HFF-Myc (cell line): ENCODE measurements at places on chromosomes 3 and 15.

GRCh38 chr3:62503516-62503915 is 130.2 kb upstream of the FEZF2 start:
- DNase-seq, result no peak

GRCh38 chr3:49470714-49471420 is 800 bp downstream of the DAG1 start:
- no peak for DNase-seq

DNA sequence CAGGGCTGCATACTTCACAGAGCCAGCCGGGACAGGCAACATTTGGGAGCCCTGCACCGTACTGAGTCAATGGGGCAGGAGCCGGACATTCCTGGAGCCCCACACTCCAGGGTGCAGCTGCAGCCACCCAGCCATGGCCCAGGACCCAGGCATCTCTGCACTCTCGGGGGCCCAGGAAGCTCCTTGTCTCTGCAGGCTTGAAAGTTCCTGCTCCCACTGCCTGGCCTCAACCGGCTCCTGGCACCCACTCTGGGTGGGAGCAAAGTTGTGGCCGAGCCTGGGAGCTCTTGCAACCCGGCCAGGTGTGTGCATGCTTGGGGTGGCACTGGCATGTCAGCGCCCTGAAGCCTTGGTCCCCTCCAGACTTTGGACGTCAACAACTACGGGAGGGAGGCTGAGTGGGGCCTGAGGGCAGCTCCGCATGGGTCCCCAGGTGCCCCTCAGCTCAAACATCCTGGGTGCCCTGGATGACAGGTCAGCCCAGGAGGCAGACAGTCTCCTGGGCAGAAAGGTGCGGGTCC is 833.5 kb upstream of the CADM2 start:
- no peak for DNase-seq

DNA sequence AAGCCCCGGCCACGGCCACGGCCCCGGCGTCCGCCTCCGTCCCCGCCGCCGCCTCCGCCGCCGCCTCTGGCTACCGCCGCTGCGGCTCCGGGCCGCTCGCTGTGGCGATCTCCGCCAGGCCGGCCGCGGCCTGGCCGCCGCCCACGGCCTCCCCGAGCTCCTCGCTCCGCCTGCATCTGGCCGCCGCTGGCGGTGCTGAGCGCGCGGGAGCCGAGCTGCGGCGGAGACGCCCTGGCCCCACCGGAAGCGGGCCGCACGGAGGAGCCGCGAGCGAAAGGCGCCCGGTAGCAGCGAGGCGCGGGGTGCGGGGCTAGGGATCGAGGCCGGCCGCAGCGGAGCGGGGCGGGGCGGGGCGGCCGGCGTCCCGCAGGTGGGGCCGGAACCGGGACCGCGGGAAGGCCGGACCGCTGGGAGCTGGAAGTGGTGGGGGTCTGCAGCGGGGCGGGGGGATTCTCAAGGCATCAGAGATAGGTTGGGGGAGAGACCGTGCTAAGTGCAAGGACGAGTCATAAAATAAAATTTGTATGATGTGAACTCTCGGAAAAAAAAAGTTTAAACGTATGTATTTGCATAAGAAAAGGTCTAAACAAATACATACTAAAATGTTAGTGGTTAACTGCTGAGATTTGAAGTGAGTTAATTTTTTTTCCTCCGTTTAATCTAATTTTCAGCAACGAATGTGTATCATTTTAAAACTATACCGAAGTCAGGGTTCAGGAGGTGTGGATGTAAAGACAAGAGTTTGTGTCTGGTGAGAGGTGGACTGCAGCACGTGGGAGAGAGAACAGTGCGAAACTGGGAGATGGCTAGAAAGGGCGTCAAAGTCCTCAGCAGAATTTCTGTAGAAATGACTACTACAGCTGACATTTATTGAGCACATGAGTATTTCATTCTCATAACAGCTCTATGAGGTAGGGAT is at the start of gene AVEN:
AVEN (minus strand) TSS at position 334 of the 919 bp plus-strand sequence; CDS start at position 176, 158 bp downstream.
- DNase-seq, result no peak
